Activated naive CD8-positive, alpha-beta T cell treated with anti-CD3 and anti-CD28 coated beads, Interleukin-2, amount 10 ng/mL, durations not matched to agents 7 days and 5 days (primary cell): ENCODE measurements at places on chromosomes 13 and 19. TPM values are rescaled to one million over a fixed set of nuclear protein-coding genes. Genes with fewer than 3 reads are reported as not detected.

GRCh38 chr19:16849168-16849567, 20.0 kb downstream of the SIN3B start:
- no peak overlapping the region for H3K27ac ChIP-seq
- no peak overlapping the region for H3K4me3 ChIP-seq
- DNase-seq, result no peak
- no peaks in the 10 kb centered on the region for H3K4me1 ChIP-seq

The ERICH6B gene
- not detected for total RNA-seq

GRCh38 chr19:55099557-55100506, 17.6 kb downstream of the PPP1R12C start:
- peaks cover 2% of the 10 kb centered on the region for H3K4me1 ChIP-seq
- H3K27me3 ChIP-seq, result no peaks in the 10 kb centered on the region
- H3K4me3 ChIP-seq, result no peak overlapping the region
- DNase-seq, result no peak
- no peak overlapping the region for H3K27ac ChIP-seq

DNA sequence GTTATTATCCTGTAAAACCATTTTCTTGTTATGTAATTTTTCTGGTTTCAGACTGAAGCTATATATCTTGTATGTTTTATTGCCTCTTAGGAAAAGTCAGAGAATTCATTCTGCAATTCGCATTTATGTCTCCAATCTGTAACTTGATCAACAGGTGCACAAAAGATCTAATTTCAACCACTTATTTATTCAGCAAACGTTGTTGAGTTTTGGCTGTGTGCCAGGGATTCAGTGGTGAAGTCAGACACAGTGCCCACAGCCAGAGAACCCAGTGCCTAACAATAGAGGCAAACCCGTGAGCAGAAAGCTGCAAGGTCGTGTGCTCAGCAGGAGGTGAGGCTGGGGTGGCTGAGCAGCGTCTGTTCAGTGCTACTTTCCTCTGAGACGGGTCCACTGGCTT, 119.5 kb upstream of the MCF2L start:
- H3K27ac ChIP-seq, result no peak overlapping the region
- H3K4me1 ChIP-seq, result no peaks in the 10 kb centered on the region
- no peak overlapping the region for H3K4me3 ChIP-seq
- no peak for DNase-seq

The GPI gene
- total RNA-seq, result 786 TPM
